ENCODE measurements at places on chromosomes 2 and 18. TPM values are rescaled to one million over a fixed set of nuclear protein-coding genes. Genes with fewer than 3 reads are reported as not detected.

- no peak overlapping the region for H3K4me3 ChIP-seq
- no peaks in the 10 kb centered on the region for H3K27me3 ChIP-seq
- no peak overlapping the region for H3K27ac ChIP-seq
- H3K4me1 ChIP-seq = no peaks in the 10 kb centered on the region
- H3K36me3 ChIP-seq = no peaks in the 10 kb centered on the region
Observed at GRCh38 chr18:51339856-51340255, 142.4 kb upstream of the MEX3C start.

DNA sequence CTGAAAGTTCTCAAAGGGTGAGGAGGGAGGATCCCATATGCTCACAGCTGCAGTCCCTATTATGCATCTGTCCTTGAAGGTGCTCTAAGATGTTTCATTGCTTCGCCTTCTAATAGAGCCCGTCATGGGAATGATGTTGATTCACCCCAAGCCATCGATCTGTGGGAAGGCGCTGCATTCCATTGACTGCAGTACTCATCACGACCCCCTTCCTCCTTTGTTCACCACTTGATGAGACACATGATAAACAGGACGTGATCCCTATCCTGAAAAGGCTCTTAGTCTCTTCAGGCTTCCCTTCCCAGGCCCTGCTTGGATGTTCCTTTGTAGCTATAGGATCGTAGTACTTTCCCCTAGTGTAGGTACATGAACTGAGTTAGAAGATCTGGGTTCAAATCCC, 181.8 kb downstream of the AGPS start:
- H3K4me1 ChIP-seq = no peaks in the 10 kb centered on the region
- H3K27ac ChIP-seq = no peak overlapping the region
- H3K27me3 ChIP-seq = no peaks in the 10 kb centered on the region
- no peak overlapping the region for H3K4me3 ChIP-seq

GRCh38 chr2:239896075-239896474, 129.1 kb downstream of the NDUFA10 start:
- H3K4me3 ChIP-seq = no peak overlapping the region
- H3K27me3 ChIP-seq = peaks cover 55% of the 10 kb centered on the region
- H3K36me3 ChIP-seq = no peaks in the 10 kb centered on the region
- no peaks in the 10 kb centered on the region for H3K4me1 ChIP-seq
- no peak overlapping the region for H3K27ac ChIP-seq

- peaks cover 99% of the 10 kb centered on the region for H3K27me3 ChIP-seq
- peaks cover 39% of the 10 kb centered on the region for H3K4me1 ChIP-seq
Observed at GRCh38 chr18:59268721-59269562, 4.3 kb downstream of the RAX start.

GRCh38 chr2:68248806-68249205, 3.5 kb downstream of the PPP3R1 start:
- DNase-seq = no peak
- no peak overlapping the region for H3K4me3 ChIP-seq
- no peaks in the 10 kb centered on the region for H3K27me3 ChIP-seq
- H3K36me3 ChIP-seq = no peaks in the 10 kb centered on the region
- no peak overlapping the region for H3K27ac ChIP-seq
- peaks cover 71% of the 10 kb centered on the region for H3K4me1 ChIP-seq

Gene NAT8
- total RNA-seq = not detected

Gene CABYR
- total RNA-seq = not detected

Gene ZNF892
- total RNA-seq = 2.6 TPM

Measured in heart right ventricle (tissue), 16 donors.